Activated CD8-positive, alpha-beta memory T cell treated with anti-CD3 and anti-CD28 coated beads for 24 hours (primary cell): ENCODE measurements at places on chromosomes 3 and 15.

- DNase-seq: no peak
These were observed 79.5 kb downstream of the ZNF280D start for GRCh38 chr15:56653787-56654186.

DNA sequence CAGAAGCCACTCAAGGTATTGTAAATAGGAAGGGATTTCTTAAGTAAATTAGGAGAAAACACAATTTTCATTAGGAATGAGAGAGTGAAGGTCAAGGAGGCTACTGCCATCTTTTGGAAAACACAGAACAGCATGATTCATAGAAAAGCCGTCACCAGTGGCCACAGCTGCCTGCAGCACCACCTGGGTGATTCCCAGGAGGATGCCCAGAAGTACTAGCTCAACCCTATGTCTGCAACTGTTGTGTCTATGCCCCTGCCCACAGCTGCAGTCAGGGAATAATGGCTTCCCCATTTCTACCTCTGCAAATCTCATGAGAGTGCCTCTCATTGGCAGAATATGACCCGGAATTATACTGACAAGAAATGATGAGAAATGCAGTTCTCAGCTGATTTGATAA lies 300.0 kb downstream of the IGSF11 start:
- DNase-seq: no peak

DNA sequence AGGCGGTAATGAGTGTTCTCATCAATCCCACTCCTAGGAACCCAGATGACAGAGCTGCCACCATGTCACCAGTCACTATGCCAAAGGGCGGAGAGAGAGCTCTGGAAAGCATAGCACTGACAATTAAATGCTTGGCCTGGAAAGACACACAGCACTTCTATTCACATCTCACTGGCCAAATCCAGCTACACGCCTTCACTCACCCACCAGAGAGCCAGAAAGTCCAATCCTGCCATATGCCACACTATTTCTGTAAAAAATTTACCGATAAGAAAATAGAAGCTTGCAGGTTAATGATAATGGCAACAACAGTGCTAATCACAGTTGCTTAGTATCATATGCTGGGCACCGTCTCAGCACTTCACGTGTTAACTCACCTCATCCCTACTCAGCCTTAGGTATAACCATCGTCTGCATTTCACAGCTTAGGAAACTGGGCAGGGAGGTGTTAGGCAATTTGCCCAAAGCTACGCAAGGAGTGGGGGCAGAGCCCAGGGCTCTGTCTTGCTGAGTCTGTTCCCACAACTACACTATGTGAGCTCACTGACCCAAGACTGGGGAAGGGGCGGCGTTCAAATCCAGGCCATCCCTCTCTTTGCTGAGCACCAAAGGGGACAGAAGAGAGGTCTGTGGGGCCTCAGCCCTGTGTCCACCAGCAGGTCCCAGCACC lies 16.5 kb downstream of the KLHL25 start:
- DNase-seq: no peak

DNA sequence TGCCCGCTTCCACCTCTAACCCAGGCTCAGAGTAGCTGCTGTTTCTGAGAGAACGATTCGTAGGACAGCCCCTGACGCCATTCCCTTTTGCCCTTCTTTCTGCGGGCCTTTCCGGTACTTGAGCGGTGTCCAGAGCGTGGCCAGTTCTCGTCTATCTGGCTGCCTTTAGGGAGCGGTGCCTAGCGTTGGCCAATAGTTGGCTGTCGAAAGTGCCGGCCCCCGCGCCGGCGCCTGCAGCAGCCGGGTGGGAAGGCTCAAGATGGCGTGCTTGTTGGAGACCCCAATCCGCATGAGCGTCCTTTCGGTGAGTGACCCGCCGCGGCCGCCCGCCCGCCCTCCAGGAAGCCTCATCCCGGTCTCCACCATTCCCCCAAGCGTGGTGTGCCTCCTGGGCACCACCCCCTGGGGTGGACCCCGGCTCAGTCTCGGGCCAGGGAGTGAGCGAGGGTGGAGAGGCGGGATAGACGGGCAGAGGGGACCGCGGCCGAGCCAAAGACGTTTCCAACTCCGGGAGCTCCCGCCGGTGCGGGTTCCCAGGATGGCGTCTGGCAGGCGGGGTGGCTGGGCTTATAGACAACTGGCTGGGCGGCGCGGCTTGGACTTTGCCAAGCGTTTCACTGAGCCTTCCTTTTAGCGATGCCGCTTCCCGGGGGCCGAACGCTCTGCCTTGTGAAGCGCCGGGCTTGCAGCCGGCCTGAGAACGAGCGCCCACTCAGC lies at the start of gene ARMC8:
Gene ARMC8 (plus strand): TSS at position 6 of the 717 bp plus-strand sequence. CDS start 254 bp downstream, at position 260.
- peak; percentile 93 for DNase-seq

- no peak for DNase-seq
These were observed 85.4 kb downstream of the ZNF385D start for GRCh38 chr3:21665444-21666100.

DNA sequence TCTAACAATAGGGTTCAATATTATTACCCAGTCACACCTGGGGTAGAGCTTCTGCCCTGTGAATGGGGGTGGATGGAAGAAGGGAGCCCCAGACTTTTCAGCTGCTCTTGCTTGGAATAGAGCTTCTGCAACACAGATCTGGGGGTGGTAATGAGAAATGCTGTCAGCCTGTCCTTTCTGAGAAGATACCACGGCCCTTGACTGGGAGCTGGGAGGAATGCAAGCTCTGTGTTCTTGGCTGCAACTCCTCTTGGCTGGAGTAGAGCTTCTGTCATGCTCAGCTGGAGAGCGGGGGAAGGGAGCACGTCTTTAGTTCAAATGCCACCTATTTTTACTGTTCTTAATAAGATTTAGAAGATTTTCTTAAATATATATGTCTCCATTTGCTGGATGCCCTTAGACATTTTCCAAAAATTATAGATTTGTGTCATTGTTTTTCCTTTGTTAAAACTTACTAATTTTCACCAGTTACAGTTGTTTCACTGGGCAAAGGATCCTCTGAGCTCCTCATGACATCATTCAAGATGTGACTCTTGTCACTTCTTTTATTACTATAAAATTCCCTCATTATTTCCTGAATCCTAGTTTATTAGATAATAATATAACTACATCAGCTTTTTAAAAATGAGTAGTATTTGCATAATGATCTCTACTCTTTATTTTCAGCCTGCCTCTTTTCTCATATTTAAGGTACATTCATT lies 180.0 kb upstream of the TGFBR2 start:
- DNase-seq: no peak
